Fibroblast of the conjunctiva (primary cell): ENCODE measurements at places on chromosomes 11 and 22.

DNA sequence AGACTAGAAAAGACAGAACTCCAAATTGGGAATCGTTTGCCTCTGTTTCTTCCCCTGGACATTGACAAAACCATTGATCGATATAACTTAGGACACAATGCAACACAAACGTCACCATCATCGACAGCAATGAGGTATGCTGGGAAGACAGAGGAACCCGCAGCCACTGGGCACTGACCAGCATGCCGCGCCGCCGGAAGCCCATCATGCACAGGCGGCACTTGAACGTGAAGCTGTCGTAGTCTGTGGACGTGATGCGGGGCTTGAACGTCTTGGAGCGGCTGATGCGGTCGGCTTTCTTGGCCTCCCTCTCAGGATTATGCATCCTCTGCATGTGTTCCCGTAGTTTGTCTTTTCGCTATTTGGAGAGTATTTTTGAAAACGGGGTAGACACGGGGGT lies 23.0 kb upstream of the NFRKB start:
- DNase-seq: no peak

- DNase-seq: no peak
Observed at GRCh38 chr11:104968856-104969776, 742 bp upstream of the CASP4 start.

DNA sequence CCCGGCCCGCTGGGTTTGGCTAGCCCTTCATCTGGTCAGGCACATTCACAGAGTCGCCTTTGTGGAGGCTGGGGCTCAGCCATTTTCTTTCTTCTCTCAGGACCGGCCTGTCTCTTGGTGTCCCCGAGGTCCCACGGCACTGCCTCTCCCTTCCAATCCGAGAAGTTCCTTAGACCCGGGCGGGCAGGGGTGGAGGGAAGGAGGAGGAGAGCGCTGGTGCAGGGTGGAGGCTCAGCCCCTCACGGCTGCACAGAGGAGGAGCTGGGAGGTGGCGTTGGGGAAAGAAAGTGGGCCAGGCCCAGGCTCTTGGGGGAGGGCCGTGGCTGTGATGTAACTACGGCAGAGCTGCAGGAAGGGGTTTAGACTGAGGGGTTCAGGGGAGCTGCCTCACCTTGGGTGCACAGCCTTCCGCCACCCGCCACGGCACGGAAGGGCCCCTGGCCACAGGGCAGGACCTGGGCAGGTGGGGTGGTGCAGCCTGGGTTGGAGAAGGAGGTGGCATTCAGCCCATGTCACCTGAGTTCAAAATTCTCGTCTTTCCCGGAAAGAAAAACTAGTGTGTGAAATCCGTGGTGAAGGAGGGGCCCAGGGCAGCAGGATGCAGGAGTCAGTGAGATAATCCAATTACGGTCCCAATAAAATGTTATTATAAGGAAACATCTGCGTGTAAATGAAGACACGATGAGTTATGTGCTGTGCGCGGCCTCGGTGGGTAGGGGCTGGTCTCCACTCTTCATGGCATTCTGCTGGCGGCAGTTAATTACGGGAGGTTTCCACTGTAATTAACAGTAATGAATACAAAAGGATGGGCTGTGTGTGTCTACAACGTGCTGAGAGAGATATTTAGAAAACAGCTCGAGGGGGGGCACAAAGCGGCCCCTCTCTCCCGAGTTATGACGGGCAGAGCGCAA lies 1.7 kb downstream of the BRSK2 start:
- no peak for DNase-seq

DNA sequence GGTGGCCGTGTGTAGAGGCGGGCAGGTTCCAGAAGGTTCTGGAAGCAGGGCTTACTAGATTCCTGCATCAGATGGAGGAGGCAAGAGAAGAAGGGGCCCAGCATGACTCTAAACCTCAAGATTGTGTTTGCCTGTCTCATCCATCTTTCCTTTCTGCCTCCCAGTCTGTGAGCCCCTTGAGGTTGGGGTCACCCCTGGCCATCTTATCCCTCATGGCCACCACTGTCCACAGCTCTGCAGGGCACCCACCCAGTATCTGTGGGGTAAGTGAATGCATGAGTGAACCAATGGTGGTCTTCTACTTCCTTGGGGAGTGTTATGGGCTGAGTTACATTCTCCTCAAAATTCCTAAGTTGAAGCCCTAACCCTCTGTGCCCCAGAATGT lies 79.3 kb downstream of the MYEOV start:
- DNase-seq: no peak

DNA sequence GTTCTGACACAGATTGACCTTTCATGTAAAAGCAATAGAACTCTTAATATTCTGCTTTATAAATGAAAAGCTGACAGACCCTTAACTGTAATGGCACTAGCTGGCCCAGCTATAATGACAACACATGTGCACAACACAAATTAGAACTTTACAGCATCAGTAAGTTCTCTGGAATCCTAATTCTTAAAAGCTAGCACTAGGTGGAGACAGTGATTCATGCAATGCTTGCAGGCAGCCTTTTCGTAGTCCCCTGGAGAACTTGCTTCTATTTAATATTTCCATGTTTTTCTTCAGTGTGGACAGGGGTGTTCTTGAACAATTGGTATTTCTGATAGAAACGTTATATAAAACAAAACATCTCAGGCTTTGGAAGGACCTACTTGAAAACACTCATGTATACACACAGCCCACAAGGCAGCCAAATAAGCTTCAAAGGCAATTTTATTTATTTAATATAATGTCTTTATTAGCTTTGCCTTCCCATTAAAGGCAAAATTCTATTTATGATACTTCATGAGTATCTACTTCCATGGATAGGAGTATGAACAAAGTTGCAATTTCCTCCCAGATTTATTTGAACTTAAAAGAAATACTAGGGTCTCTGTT lies 374.3 kb upstream of the MPPED2 start:
- peak; percentile 28 for DNase-seq

DNA sequence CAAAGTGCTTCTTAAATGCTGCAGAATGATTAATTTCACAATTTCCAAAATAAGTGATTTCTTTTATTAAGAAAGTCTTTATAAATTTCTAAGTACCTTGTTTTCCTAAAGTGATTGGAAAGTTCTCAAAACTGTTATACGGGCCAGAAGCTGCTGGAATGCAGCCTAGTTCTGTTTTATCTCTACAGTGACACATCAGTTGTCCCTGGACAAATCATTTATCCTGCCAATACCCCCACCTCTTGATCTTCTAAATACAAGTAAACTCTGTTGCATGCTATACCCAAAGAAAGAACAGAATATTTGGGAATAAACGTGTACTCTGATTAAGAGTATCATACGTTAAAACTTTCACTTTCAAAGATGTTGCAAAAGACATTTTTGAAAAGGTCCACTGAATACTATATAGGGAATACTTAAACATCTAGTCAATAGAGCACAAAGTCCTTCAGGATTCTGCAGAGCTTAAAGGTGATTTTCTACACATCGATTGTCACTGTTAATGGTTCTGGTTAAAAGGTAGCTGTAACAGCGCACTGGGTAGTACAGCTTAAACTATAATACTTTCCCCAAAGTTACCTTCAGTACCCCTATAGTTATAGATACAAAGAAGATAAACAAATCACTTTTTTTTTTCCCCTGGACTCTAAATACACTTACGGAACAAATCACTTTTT lies 92.1 kb upstream of the APOA1 start:
- DNase-seq: no peak

- no peak for DNase-seq
Observed at GRCh38 chr11:102546923-102547471, 16.4 kb upstream of the MMP7 start.

DNA sequence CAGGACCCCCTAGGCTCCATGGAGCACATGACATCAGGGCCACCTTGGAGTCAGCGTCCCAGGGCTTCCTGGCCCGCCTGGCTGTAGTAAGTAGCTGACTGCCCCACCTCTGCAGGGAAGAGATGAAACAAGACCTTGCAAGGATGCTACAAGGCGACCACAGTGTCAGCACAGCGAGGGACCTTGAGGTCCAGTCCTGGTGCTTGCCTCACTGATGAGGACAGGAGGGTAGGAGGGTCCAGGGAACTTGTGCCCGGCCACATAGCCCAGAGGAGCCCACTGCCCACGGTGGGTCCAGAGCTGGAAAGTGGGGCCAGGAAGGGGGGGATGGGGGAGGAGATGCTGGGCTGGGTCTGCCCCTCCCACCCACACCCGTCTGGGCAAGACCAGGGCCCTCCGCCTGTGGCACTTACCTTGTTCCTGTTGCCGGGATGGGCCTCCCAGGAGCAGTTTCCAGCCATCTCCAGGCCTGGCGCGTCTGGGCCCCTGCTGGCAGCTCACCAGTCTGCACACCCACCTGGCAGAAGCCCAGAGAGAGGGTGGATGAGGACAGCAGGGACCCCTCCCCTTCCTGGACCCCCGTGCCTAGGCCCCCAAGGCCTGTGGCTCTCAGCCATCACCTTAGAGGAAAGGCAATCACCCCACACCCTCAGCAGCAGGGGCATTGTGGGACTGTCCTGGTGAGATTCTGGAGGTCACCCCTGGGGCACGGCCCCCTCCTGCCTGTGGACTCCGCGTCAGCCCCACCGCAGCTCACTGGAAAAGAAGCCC lies 3.4 kb downstream of the MRGPRF start:
- DNase-seq: no peak

DNA sequence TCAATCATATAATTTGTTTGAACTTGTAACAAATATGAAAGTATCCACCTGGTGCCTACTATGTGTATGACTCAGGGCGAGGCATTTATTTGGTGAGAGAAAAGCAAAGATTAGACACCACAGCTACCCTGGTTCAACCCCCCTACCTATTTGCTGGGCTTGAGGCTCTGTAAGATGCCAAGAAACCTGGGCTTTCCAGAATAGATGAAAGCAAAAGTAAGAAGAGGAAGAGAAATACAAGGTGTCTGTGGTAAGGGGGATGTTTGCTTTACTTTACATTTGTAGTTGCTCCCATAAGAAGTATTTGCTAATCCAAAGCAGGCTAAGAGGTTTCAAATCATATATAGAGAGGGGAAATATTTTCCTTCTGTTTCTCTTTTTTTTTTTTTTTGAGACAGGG lies 61.7 kb downstream of the DDI1 start:
- no peak for DNase-seq

- DNase-seq: no peak
Observed at GRCh38 chr11:11782532-11783110, 59.2 kb upstream of the USP47 start.

- DNase-seq: no peak
Observed at GRCh38 chr22:30045494-30045887, 34.8 kb upstream of the HORMAD2 start.

GRCh38 chr22:30416403-30416802 lies 9.2 kb upstream of the MTFP1 start:
- no peak for DNase-seq

GRCh38 chr11:92269841-92270240 lies 45.2 kb downstream of the FAT3 start:
- DNase-seq: no peak

DNA sequence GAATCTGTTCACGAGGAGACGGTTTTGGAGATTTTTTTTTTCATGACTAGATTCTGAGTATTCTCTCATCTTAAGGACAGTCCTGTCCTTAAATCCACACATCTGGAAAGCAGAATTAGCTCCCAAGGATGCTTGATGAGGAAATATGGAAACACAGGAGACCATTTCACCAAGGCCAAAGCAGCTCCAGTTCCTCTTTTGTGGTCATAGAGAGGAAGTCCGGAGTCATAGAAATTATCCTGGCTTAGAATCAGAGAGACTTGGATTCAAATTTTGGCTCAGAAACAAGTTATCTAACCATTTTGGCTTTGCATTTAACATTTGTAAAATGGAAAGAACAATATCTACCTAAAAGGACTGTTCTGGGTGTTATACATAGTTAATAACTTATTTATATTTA lies 7.3 kb upstream of the TEAD1 start:
- no peak for DNase-seq

DNA sequence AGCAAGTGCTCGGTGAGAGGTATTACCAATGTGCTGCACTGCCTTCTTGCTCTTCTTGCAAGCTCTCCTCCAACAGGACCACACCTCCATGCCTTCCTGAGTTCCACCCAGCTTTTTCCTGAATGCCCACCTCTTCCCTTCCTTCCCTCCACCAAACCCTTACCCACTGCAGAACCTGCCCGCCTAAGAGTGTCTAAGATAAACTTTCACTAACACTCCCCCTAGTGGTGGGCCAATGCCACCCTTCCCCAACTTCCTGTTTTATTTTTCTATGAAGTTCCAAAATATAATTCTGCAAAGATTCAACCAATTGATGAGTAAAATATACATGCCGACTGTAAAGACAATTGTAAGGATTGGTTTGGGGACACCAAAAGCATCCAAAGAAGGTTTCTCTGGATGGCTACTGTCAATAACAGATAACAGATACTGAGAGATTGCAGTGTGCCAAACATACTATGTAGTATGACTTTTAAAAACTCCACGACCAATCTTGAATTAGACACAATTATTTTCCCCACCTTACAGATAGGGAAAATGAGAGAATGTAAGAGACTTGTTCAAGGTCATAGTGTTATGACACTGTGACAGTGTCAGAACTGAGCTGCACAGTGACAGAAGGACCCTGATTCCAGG lies 38.6 kb upstream of the BMAL1 start:
- no peak for DNase-seq

- DNase-seq: no peak
Observed at GRCh38 chr11:18265949-18266348, at the start of gene SAA1. Gene SAA1, plus strand, starts transcription at chr11:18266264. Its CDS starts 624 bp downstream, at chr11:18266888.

DNA sequence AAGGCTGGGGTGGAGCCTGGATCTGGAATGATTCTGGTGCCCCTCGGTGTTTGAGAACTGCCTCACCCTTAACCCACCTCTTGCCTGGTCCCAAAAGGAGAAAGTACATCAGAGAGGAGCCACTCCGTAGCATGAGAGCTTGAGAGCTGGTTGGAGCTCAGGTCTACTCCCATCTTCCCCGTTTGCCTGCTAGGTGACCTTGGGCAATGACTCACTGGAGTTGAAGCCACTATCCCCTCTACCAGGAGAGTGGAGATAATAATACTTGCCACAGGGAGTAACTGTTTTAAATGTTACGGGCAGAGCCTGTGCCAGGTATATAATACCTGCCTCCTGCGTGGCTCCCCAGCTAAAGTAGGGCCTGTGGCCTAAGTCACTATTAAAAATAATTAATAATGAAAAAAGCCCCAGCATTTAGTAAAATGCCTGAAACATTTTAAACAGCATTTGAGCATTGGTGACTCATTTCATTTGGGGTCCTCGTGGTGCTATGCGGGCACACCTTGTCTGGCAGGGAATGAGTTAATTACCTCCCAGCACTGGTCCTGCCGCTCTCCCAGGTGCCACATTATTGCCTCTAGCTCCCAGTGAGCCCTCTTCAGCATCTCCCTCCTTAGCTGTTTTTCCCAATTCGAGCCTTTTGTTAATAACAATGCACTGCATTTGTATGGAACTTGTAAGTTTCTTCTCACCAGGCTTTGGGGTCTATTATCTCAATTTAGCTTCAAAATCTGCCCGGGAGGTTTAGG lies 22.5 kb downstream of the CYTH4 start:
- no peak for DNase-seq

GRCh38 chr11:47961383-47961782 lies 19.0 kb upstream of the PTPRJ start:
- DNase-seq: no peak
